ENCODE measurements at places on chromosomes 2 and 18.

- no peak for DNase-seq
Measured at GRCh38 chr18:54958704-54959625, at the start of gene CCDC68. Gene CCDC68, minus strand, starts transcription at chr18:54959461. Its CDS starts 16,670 bp downstream, at chr18:54942791.

DNA sequence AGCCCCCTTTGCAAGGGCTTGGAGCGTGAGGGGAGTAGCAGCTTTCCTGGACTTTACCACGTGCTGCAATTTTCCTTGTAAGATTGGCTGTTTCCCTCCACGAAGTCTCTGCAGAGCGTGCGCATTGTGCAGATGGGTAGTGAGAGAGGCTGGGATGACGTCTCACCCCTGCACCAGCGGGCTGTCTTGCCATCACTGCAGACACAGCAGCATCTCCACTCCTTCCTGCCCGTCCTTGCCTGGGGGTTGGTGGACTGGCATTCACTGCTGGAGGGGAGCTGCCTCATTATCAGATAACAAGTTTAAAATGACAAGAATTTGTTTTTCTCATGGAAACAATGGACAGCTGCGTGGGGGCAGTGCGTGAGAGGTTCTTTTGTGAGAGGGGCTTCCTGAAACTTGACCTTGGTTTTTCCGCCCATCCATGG is 45.3 kb upstream of the HS6ST1 start:
- no peak for DNase-seq

DNA sequence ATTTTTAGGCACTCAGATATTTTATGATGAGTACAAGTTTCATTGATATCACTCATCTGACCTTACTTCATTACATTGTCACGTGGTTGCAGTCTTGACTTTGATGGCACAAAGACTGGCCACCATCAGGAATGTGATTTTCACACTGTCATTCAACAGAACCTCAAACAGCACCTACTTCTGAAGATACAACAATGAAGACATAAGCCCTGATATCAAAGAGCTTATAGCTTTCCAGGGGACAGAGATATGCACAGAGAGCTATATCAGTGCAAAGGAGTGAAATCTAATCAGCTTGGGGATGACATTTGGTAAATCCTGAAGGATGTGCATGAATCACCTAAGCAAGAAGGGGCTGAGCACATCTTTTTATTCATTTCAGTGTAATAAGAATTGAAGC is 72.3 kb downstream of the MEP1B start:
- DNase-seq = no peak

DNA sequence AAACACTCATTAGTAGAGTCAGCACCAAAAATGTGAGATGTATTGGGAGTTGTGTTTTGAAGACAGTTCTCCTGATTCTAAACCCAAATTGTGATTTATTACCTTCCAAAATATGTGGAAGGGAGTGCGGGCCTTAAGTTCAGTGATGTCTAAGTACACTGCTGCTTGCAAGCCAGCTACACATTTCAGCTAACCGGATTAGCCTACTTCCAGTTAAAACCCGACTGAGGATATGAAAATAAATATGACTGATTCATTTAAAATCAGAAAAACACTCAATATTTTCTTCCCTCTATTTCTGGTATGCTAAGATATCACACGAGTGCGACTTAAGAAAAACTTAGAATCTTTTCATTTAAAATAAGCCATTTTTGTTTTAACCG is 907 bp downstream of the FHL2 start:
- no peak for DNase-seq

DNA sequence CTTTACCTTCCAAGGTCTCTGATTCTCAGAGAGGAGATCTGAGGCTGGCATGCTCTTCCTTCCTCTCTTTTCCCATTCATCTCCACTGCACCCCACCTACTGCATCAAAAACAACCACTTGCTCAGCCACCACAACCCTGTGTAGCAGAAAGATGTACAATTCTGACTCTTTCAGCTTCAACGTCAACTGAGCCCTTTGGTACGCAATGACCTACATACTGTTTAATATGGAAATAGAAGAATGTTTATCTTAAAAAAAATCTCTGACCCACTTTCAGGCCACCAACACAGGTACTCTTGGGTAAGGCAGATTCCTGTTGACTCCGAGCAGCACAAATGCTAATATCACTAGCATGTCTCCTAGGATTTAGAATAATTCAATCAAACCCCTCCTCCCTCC is 76.2 kb upstream of the AFF3 start:
- DNase-seq = no peak

DNA sequence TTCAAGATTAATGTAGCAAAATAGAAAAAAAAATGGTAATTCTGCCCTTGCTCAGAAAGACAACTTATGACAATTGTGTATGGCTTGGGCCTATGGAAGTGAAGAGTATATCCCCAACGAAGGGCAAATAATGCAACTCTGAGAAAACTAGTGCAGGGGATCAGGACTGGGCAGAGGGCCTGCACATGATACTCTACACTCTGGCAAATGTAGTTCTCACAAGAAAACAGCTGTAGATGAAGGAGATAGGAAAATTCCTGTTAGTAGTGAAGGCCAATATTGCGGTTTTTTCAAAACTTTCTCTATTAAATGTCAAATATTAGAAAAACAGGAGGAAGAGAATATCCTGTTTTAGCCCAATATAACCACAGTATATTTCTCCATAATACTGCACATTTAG is 77.8 kb downstream of the SCN9A start:
- no peak for DNase-seq

- DNase-seq = no peak
Measured at GRCh38 chr2:101116841-101117552, 34.2 kb downstream of the TBC1D8 start.

- DNase-seq = no peak
Measured at GRCh38 chr2:239647052-239647819, 246.4 kb upstream of the HDAC4 start.

Measured in H1 (cell line).